ENCODE measurements at places on chromosomes 1 and 21. TPM values are rescaled to one million over a fixed set of nuclear protein-coding genes. Genes with fewer than 3 reads are reported as not detected.

DNA sequence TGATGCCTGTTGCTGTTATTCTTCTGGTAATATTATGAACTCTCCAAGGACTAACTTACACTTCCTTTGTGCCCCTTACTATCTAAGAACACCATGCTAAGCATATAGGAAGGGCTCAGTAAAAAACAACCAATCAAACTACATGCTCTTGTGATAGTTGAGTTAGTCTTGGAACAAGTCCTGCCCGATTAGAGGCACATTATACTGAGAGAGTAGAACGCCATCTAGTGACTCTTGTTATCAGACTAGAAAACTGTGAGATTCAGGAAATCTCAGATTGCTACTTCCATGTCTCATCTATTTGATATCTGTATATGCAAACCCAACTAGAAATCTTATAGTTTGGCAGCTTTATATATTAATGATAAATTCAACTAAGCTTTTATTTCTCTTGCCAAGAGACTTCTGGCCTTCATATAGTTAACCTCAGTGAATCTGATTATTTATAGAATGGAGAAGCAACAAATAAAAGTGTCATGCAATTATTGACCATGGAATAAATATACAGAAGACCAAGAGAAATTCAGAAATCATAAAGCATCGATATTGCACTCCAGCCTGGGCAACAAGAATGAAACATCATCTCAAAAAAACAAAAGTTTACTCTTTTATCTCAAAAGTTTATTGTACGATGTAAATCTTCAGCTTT, 7.8 kb upstream of the SRRM1 start:
- peak; percentile 79 for DNase-seq

DNA sequence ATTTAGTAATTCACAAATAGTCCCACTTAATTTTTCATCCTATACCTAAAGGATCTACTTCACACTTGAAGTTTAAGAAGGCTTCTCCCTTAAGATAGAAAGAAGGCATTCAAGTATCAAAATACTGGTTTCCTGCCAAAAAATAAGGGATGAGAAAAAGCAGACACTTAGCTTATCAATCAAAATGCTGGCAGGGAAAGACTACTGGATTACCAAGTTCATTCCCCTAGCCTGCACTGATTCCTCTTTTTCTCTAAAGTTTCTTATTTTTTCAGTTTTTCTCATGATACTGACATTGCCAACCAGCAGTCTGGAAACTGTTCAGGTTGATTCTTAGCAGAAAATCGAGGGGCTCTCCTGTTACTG, 204.6 kb downstream of the GABPA start:
- DNase-seq: no peak

GRCh38 chr1:94846308-94846707, 26.2 kb downstream of the SLC44A3 start:
- no peak for DNase-seq

TMCC2 gene
- 18.7 TPM for total RNA-seq

DNA sequence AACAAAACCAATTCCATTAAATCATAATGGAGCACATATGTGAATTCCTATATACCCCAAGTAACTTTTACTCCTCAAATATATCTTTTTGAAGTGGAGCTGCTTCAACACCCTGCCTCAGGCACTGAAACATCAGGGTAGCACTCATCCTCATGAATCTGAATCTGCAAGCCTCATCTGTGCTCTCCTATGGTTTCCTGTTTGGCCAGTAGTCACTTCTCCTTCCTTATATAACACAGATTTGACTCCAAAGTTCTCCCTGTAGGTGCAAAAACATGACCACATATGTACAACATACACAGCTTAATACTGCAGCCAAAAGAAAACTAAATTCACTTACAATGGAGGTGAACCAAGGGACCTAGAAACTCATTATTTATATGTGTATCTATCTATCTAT, 7.2 kb downstream of the TRIT1 start:
- no peak for DNase-seq

Measured in cerebellum (tissue), 4 donors.